Cardiac atrium fibroblast (primary cell): ENCODE measurements at places on chromosomes 6 and 20. TPM values are rescaled to one million over a fixed set of nuclear protein-coding genes. Genes with fewer than 3 reads are reported as not detected.

The EYS gene
- total RNA-seq: not detected in 2 replicates

The KCNQ2 gene
- total RNA-seq: not detected in 2 replicates

The CD93 gene
- total RNA-seq: 7.8 and 26.4 TPM in 2 replicates

The DOK5 gene
- total RNA-seq: 9.9 and 17.7 TPM in 2 replicates

The JAG1 gene
- total RNA-seq: 65.2 and 97.4 TPM in 2 replicates

The SLC22A16 gene
- total RNA-seq: 1.9 TPM in 1 of 2 replicates, not detected in the other
